GM04504 (cell line): ENCODE measurements at places on chromosomes 12 and 14.

- no peak for DNase-seq
Measured at GRCh38 chr12:19002216-19002615, 127.3 kb upstream of the PLEKHA5 start.

DNA sequence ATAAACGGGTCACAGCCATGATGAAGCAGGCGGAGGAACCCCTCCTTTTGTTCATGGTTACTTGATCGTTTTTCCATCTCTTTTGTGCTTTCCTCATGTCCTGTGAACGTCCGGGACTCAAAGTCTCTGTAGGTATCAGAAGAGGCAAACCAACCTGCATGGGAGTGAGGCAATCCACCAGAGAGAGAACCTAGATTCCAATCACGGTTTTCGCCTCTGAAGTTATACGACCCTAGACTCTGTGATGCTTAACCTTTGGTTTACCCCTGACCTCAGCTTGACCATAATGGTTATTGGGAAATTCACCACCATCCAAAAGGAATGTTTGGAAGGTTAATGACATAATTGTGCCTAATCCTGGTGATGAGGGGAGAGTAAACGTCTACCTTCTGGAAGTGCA is 186.8 kb upstream of the PRICKLE1 start:
- DNase-seq = no peak

- no peak for DNase-seq
Measured at GRCh38 chr12:53644133-53644532, 18.0 kb upstream of the ATF7 start.

DNA sequence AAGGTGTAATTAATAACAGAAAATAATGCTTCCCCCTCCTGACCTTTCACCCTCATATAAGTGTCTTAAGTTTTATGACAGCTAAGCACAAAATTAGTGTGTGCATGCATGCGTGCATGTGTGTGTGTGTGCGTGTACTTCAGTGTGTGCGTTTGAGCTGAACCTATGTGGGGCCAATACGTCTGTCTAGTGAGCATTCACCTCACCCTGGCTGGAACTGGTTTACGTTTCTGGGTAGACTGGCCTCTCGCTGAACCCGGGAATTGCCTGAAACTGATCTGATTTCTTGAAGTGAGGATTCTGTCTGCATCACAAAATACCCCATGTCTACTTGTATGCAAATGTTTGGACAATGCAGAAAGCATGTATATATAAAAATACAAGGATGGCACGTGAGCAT is 68.2 kb upstream of the TBX3 start:
- DNase-seq = no peak

GRCh38 chr12:112924986-112925385 is 13.3 kb upstream of the OAS3 start:
- DNase-seq = no peak

DNA sequence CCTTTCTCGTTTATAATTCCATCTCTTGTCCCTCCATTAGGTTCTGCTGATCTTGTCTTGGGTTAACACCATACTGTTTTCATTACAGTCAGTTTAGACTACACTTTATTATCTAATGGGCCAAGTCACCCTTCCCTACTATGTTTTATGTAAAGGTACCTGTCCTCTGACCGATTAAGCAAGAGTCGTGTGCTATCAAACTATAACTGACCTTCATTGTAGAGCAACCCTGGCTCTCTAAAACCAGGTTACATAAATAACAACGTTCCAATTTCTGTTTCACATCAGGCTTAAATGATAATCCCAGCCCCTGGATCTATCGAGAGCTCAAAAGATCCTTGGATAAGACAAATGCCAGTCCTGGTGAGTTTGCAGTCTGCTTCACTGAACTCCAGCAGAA is 16.7 kb downstream of the OAS2 start:
- no peak for DNase-seq
